ENCODE measurements at places on chromosomes 7 and 10.

GRCh38 chr10:79385804-79386531 lies 38.7 kb downstream of the PPIF start:
- DNase-seq = no peak

DNA sequence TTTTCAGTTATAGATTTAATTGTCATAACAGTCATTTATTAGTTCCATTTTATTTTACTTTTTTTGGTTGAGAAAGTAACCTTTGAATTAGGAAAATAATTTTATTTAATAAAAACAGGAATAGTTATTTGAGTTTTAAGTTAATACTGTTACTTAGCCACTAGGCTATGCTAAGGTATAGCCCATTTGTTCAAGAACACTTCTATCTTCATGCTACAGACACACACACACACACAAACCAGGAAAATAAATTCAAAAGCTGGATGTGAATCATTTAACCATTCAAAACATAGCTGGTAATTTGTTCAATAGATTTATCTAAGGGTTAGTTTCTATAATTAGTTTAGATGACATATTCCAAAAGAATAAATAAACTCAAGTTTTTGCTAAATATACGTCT lies 148.4 kb downstream of the RNF133 start:
- DNase-seq = no peak

DNA sequence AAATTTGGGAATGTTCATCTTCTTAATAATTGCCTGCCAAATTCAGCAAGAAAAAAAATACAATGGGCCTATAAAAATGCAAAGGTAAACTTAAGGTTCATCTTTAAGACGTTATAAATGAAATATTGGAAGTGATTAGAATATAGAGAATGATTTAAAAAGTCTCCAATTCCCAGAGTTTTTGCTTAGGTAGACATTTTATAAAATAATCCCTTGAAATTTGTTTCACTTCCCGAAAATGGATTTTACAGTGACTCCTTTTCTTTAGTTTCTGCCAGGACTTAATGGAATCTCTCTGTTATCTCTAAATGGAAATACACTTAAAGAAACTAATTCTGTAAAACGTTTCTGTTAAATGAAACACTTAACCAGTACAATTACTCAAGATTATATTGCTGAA lies 544.2 kb upstream of the TEX47 start:
- DNase-seq = no peak

GRCh38 chr7:30684351-30684750 lies 2.1 kb upstream of the CRHR2 start:
- DNase-seq = no peak

GRCh38 chr10:101850749-101851148 lies 7.1 kb upstream of the KCNIP2 start:
- no peak for DNase-seq

GRCh38 chr7:78473571-78474301 lies 675.2 kb downstream of the PHTF2 start:
- DNase-seq = no peak

GRCh38 chr10:5611899-5612680 lies 54.3 kb downstream of the ASB13 start:
- no peak for DNase-seq

GRCh38 chr10:35768731-35769130 lies 126.6 kb upstream of the FZD8 start:
- no peak for DNase-seq

- DNase-seq = no peak
Observed at GRCh38 chr7:69217516-69218350, 380.5 kb upstream of the AUTS2 start.

DNA sequence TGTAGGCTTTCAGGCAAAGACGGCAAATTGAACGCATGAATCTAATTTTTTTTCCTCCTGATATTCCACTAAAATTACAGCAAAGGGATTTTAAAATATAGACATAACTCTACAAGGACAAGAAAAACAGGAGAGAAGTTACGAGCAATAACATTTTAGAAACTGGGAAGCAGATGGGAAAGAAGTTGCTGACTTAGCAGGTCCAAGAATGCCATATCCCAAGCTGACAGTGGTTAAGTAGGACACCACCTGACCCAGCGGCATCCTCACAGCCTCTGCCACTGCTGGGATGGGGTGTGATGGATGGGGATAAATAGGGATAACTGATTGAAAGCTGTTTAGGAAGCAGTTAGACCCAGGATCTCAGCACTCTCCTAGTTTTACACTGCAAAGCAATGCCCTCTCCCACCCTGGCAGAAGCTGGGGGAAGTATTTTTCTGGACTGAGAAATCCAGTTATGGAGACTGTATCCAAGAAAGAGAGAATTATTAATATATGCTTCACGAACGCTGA lies 99.3 kb upstream of the LEP start:
- no peak for DNase-seq

GRCh38 chr7:143958781-143959180 lies 4.1 kb downstream of the OR2F1 start:
- DNase-seq = no peak

GRCh38 chr7:26103596-26103995 lies 48.4 kb upstream of the NFE2L3 start:
- DNase-seq = no peak

DNA sequence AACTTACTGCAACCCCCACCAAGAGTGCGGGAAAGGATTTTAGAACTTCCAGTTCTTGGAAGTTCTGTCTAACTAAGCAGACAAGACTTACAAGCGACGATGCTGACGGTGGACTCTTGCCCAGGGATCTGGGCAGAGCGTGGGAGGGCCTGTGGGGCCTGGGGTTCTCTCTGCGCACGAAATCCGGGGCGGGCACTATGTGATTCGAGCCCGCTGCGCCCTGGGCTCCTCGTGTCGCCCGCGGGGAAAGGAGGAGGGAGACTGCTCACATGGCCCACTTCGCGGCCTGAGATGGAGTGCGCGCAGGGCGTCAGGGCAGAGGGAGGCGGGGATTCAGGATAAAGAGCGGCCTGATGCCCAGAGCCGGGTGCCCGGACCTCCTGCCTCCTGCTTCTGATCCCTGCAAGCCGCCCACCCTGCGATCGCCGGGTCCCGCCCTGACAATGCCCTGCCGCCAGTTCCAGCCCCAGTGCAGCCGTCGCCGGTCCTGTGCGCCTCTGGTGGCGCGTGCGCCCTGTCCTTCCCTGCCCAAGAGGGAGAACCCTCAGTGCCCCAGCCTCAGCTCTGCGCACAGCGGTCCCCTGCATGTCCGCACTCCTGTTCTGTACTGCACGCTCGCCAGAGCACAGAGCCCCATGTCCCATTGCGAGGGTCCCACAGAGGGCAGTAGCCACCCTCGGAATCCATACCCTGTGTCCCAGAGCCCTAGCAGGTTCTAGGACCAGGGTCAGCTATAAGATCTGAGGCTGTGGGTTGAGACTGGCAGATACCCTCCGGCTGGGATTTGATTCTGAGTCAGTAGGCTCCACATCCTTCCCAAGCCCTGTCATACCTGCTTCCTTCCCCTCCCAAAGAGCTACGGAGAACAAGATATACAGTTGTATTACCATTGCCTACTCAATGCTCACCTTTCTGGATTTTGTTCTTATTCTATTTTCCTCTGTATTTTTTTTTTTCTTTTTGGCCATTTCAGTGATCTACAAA lies 99.4 kb upstream of the TMEM106B start:
- DNase-seq = no peak

GRCh38 chr7:31335884-31336201 lies 4.7 kb downstream of the NEUROD6 start:
- no peak for DNase-seq

- no peak for DNase-seq
Observed at GRCh38 chr7:42494736-42495135, 257.7 kb upstream of the GLI3 start.

GRCh38 chr10:107689323-107689722 lies 524.8 kb upstream of the SORCS1 start:
- DNase-seq = no peak

GRCh38 chr7:105003275-105003674 lies 10.7 kb upstream of the KMT2E start:
- DNase-seq = no peak

DNA sequence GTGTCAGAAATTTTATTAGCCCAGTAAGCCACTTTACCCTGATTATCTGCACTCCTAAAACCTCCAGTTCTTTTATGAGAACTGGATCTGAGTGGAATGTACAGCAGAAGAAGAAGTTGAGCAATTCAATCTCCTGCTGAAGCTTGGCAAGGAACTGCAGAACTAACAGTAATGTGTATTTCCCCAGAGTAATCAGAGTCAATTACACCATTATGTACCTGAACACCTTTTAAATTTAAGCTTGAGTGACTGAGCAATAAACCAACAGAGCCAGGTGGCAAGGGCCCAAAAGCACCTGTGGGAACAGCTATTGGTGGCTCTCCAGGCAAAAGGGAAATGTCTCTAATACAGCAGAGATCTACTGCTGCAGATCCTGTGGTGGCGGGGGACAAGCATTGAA lies 40.1 kb upstream of the AKR1C2 start:
- DNase-seq = no peak

GRCh38 chr10:8617792-8618191 lies 563.3 kb downstream of the GATA3 start:
- no peak for DNase-seq

- DNase-seq = peak; percentile 35
Observed at GRCh38 chr10:119120413-119120867, 16.5 kb downstream of the DENND10 start.

DNA sequence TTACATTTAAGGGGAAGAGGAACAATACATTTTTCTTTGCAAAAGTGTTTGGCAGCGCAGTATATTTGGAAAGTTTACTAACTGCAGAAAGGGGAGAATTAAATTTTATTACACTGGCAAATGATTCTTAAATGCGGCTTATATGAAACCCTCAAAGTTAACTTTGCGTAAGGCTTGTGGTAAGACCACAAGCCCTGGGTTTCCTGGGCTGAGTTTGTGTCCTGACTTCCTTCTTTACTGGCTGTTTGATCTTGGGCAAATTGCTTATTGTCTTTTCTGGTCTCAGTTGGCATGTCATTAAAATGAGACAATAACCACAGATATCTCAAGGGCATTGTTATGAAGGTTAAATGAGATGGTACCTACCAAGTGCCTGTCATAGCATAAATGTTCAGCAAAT lies 106.8 kb downstream of the GLRX3 start:
- no peak for DNase-seq

DNA sequence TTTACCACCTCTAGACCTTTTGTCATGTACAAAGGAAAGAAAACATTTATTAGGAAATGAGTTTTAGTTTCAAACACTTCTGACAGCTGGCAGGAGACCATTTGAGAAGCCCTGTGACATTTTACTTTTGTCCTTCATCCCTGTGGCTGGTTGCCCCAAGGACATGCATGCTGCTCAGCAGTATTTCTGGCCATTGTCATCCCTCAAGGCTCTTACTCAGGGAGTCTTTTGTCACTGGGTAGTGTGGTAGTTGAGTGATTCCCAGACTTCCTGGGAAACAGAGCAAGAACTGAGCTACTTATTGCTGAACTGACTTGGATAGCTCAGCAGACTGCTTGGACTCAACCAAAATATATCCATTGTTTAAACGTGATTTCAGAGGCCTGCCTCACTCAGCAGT lies 142.8 kb downstream of the LRRC4 start:
- DNase-seq = no peak

DNA sequence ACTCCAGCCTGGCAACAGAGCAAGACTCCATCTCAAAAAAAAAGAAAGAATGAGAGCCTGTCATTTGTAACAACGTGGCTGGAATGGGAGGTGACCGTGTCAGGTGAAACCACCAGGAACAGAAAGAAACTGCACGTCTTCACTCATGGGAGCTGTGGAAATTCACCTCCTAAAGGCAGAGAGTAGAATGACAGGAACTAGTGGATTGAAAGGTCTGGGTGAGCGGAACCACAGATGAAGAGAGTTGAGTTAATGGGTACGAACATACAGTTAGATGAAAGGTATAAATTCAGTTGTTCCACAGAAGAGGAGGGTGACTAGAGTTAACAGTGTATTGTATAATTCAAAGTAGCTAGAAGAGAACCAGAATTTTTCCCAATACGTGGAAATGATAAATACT lies 78.6 kb downstream of the MAD1L1 start:
- DNase-seq = no peak

DNA sequence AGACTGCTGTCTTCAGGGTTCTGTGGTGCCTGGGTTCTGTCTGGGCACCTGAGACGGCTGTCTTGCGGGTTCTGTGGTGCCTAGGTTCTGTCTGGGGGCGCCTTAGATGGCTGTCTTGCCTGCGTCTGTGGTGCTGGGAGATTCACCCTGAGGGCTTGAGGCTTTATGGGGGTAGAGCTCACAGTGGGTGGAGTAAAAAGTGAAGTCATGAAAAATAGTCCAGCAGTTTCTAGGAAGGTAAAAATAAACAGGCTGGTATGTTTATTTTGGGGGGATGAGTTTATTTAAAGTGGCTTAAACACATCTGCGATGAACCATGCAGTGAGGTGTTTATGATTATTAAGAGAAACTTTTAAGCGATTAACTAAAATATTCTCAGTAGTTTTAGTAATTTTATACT lies 64.2 kb downstream of the NKX6-2 start:
- no peak for DNase-seq

DNA sequence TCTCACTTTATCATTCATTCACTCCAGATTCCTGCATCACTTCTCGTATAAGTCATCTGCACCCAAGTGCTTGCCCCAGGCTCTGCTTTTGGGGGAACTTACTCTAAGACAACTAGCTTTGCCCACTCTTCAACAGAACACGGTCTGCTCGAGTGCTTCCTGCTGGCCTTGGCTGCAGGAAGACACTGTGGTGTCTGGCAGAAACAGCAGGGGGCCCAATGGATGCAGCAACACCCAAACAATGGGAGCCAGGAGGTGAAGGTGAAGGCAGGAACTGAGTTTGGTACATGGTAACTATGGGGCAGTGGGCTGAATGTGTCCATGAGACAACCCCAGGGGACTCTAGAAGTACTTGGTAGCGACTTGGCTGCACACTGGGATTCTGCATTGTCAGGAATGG lies 344.0 kb downstream of the REEP3 start:
- peak; percentile 6 for DNase-seq

DNA sequence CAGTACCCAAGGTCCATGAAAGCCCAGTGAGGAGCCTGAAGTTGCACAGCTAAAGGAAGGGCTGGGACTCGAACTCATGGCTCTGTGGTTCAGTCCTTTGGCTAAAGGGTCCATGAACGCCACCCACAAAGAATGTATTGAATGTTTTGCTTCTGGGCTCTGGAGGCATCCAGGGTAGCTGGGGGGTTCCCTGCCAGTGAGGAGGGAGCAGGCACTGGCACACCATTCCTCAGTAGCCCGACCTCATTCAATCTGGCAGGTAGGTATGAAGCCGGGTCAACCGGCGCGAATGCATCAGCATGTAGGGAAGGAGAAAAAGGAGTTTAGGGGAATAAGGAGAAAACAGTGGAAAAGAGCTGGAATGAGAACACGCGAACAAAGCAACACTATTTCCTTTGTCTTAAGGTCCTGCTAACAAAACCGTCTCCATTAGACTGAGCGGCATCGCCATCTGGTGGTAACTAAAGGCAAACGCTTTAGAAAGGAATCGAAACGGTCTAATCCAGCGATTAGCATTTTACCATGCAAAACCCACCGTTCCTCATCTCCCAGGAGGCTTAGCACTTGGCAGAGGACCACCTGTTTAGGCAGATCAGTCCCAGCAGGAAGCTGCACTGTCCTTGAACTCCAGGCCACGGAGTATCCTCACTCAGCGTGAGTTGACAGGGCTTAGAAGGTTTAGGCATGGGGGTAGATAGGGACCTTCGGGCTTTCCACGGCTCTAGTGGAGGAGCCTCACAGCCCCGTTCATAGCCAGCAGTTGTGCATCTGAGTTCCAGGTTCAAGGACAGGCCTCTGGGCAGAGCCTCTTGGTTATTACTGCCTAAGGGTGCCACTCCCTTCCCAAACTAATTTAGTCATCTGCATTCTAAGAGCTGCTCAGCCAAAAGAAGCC lies 122.8 kb downstream of the UBE2H start:
- peak; percentile 91 for DNase-seq
